ENCODE measurements at places on chromosomes 4 and X.

DNA sequence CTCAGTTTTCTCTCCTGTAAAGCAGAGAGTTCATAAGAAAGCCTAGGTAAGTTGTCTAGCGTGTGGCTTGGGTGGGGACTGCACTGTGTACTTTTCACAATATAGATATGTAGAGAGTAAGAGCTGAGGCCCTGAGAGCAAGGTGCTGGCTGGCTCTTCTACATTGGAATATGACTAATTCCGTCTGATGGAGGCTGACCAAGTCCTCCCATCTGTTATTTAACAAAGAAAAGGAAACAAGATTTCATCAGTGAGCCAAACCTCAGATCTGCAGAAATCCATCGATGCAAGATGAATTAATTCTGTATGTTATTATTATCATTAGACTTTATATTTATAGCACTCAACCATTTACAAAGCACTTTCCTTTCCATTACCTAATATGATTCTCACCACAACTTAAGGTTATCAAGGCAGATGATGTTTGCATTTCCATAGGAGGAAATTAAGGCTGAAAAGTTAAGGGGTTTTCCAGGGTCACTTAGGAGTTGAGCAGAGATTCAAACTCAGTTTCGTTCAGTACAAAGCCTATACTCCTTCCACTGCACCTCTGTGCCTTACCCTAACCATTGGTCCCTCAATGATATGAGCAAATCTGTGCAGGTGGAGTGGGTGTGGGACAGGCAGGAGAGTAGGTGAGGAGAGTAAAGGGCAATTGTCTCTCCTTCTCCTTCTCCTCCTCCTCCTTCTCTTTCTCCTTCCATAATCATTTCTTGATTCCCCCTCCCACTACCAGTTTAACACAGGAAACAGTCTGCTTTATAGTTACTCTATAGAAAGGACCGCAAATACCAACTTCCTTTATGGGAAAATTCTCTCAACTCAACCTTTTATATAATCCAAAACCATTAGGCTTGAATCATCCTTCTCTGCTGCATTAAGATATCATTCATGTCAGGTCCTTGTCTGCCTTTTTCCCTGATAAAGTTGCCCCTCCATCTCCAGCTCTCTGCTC, 27.6 kb upstream of the SRD5A3 start:
- H3K27ac ChIP-seq, result no peak overlapping the region
- no peaks in the 10 kb centered on the region for H3K4me1 ChIP-seq
- H3K4me3 ChIP-seq, result no peak overlapping the region
- no peaks in the 10 kb centered on the region for H3K27me3 ChIP-seq
- no peaks in the 10 kb centered on the region for H3K36me3 ChIP-seq

- H3K4me1 ChIP-seq, result no peaks in the 10 kb centered on the region
- no peak overlapping the region for H3K4me3 ChIP-seq
- H3K27ac ChIP-seq, result no peak overlapping the region
- no peaks in the 10 kb centered on the region for H3K27me3 ChIP-seq
- H3K36me3 ChIP-seq, result no peaks in the 10 kb centered on the region
- DNase-seq, result no peak
Measured at GRCh38 chrX:147884958-147885357, 26.8 kb upstream of the FMR1 start.

DNA sequence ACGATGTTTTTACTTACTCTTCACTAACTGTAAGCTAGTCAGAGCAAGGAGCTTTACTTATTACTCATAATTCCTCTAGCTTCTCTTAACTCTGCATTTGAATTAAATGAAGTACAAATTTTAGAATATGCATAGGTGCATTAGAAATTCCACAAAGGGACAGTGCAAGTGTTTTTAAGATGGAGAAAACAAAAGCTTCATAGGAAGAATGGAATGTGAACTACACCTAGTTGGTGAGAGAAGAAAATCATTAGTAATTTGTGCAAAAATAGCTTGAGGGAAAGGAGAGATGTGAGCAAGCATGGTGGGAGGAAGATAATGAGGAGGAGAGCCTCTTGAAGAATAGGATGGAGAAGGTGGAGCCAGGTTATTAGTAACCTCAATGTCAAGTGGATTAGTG, 77.5 kb upstream of the SMARCA5 start:
- no peaks in the 10 kb centered on the region for H3K36me3 ChIP-seq
- H3K4me3 ChIP-seq, result no peak overlapping the region
- no peaks in the 10 kb centered on the region for H3K27me3 ChIP-seq
- no peaks in the 10 kb centered on the region for H3K4me1 ChIP-seq
- no peak for DNase-seq

- H3K4me1 ChIP-seq, result no peaks in the 10 kb centered on the region
- H3K27me3 ChIP-seq, result no peaks in the 10 kb centered on the region
- no peak for DNase-seq
- H3K36me3 ChIP-seq, result no peaks in the 10 kb centered on the region
- no peak overlapping the region for H3K4me3 ChIP-seq
Measured at GRCh38 chrX:45143455-45143854, 57.2 kb downstream of the DIPK2B start.

DNA sequence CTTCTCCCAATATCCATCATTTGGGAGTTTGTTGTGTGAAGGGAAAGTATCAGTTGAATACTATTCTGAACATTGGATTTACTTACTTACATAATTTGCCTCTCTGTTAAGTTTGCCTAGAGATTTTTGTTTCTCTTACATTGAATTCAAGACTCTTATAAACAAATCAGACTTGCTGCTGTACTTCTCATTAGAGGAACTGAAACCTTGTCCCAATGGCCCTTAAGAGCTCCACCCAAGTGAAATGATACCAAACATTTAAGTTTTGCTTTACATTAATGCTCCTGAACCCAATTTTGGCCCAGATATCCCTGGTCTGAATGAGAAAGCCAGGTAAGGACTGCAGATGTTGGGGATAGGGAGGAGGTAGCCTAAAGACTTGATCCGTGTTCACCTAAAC, 32.0 kb downstream of the HAND2 start:
- DNase-seq, result no peak
- no peak overlapping the region for H3K27ac ChIP-seq
- H3K27me3 ChIP-seq, result no peaks in the 10 kb centered on the region
- peaks cover 4% of the 10 kb centered on the region for H3K4me1 ChIP-seq

Measured in HCT116 (cell line).